ENCODE measurements at places on chromosomes 2 and 18. TPM values are rescaled to one million over a fixed set of nuclear protein-coding genes. Genes with fewer than 3 reads are reported as not detected.

The PRKCE gene
- total RNA-seq = 5.9 TPM

The ZNF2 gene
- total RNA-seq = 5.6 TPM

DNA sequence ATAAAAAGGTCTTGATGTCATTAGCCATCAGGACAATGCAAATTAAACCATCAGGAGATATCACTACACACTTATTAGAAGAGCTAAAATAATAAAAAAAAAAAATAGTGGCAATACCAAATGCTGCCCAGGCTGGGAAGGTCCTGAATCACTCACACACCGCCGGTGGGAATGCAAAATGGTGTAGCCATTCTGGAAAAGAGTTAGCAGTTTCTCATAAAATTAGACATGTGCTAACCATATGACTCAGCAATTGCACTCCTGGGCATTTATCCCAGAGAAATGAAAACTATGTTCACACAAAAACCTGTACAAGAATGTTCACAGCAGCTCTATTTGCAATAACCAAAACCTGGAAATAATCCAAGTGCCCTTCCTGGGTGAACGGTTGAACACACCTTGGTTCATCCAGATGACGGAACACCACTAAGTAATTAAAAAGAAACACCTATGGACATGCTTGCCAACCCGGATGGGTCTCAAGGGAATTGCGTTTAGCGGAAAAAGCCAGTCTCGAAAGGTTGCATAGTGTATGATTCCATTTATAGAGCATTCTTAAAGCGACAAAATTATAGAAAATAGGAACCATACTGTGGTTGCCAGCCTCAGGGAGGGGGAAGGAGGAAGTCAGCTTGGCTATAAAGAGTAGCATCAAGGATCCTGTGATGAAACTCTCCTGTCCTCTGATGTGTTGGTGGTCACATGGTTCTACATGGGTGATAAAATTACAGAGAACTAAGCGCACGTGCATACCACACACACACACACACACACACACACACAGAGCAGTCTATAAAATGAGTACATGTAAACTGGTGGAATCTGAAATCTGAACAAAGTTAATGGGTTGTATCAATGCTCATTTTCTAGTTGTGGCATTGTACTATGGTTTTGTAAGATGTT, 4.6 kb downstream of the MBP start:
- H3K27ac ChIP-seq = peak overlapping the region; percentile 82
- H3K4me1 ChIP-seq = peaks cover 34% of the 10 kb centered on the region
- peak; percentile 94 for DNase-seq
- H3K36me3 ChIP-seq = no peaks in the 10 kb centered on the region
- no peaks in the 10 kb centered on the region for H3K27me3 ChIP-seq

DNA sequence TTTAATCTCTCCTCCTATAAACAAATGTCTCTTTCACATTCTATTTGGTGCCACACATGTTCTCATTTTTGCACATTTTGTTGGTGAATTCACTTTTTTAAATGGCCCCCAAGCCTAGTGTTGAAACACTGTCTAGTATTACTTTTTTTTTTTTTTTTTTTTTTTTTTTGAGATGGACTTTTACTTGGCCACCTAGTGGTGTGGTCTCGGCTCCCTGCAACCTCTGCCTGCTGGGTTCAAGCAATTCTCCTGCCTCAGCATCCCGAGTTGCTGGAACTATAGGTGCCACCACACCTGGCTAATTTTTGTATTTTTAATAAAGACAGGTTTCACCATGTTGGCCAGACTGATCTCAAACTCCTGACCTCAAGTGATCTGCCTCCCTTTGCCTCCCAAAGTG, 273.8 kb upstream of the SLC14A2 start:
- H3K4me3 ChIP-seq = no peak overlapping the region
- H3K27me3 ChIP-seq = no peaks in the 10 kb centered on the region
- no peak for DNase-seq
- no peaks in the 10 kb centered on the region for H3K36me3 ChIP-seq

GRCh38 chr2:105777506-105778055, 32.9 kb downstream of the NCK2 start:
- no peak for DNase-seq
- H3K27me3 ChIP-seq = no peaks in the 10 kb centered on the region
- H3K36me3 ChIP-seq = no peaks in the 10 kb centered on the region
- H3K4me3 ChIP-seq = no peak overlapping the region

DNA sequence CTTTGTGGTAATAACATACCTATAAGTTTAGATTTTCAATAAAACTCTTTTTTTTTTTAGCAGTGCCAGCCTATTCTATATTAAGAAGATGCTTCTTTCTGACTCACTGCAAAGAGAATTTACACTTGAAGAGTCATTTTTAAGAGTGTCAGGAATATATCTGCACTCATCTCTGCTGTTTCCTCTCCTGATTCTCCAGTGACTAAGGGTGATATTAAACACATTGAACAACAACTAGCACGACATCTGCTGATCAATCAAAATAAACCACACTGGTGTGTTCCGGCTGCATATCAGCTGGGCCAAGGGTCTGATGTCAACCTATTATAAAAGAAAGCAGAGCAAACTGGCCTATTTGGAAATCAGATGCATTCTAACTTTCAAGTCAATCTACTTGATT, 15.0 kb downstream of the RAB27B start:
- DNase-seq = peak; percentile 52
- H3K36me3 ChIP-seq = no peaks in the 10 kb centered on the region
- H3K4me1 ChIP-seq = peaks cover 10% of the 10 kb centered on the region
- no peak overlapping the region for H3K4me3 ChIP-seq

- no peaks in the 10 kb centered on the region for H3K36me3 ChIP-seq
- H3K27me3 ChIP-seq = no peaks in the 10 kb centered on the region
- no peak overlapping the region for H3K27ac ChIP-seq
- no peak overlapping the region for H3K4me3 ChIP-seq
- H3K4me1 ChIP-seq = peaks cover 11% of the 10 kb centered on the region
These were observed 85.6 kb upstream of the ST3GAL5 start for GRCh38 chr2:85974390-85974789.

Measured in GM23248 (cell line).